ENCODE measurements at places on chromosomes 5 and 9. TPM values are rescaled to one million over a fixed set of nuclear protein-coding genes. Genes with fewer than 3 reads are reported as not detected.
A peak's percentile ranks its signal among the peaks of the same experiment; 100 is the strongest.

Gene LURAP1L
- polyA plus RNA-seq = not detected

Gene TEK
- polyA plus RNA-seq = not detected

Gene GABRA1
- polyA plus RNA-seq = not detected

Gene MEIKIN
- not detected for polyA plus RNA-seq

Gene HACD4
- 7.5 TPM for polyA plus RNA-seq

Gene KCNIP1
- polyA plus RNA-seq = not detected

Gene SLCO4C1
- polyA plus RNA-seq = 0.38 TPM

Gene ANKRD31
- not detected for polyA plus RNA-seq

Gene LMX1B
- not detected for polyA plus RNA-seq

Gene ZNF618
- polyA plus RNA-seq = 1.00 TPM

Gene ORM2
- polyA plus RNA-seq = not detected

Gene CDX1
- not detected for polyA plus RNA-seq

Gene GARIN3
- polyA plus RNA-seq = not detected

Gene PAEP
- polyA plus RNA-seq = not detected

Gene PCDHA6
- not detected for polyA plus RNA-seq

DNA sequence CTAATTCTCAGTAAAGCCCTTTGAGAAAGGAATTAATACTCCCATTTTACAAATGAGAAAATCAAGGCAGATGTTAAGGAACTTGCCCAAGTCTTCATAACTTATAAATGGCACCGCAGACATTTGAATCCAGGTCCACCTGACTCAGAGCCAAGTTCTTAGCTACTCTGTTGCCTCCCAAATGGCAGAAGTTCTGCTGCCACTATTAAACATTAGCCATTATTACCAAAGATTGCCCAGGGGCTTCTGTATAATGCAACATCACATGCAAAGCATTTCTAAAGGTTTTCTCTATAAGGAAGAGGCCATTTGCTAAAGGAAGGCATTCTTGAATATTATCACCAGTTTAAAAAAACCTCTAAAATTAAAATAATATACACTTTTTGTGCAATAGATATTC lies 28.3 kb downstream of the TPD52L3 start:
- DNase-seq = no peak

- DNase-seq = no peak
Measured at GRCh38 chr9:85898332-85898731, 42.6 kb upstream of the NAA35 start.

- no peak for DNase-seq
Measured at GRCh38 chr5:39001683-39002082, 72.5 kb downstream of the RICTOR start.

GRCh38 chr5:150355791-150356190 lies 1.7 kb upstream of the TCOF1 start:
- DNase-seq = no peak

- no peak for DNase-seq
Measured at GRCh38 chr9:36382484-36382883, 17.6 kb downstream of the RNF38 start.

DNA sequence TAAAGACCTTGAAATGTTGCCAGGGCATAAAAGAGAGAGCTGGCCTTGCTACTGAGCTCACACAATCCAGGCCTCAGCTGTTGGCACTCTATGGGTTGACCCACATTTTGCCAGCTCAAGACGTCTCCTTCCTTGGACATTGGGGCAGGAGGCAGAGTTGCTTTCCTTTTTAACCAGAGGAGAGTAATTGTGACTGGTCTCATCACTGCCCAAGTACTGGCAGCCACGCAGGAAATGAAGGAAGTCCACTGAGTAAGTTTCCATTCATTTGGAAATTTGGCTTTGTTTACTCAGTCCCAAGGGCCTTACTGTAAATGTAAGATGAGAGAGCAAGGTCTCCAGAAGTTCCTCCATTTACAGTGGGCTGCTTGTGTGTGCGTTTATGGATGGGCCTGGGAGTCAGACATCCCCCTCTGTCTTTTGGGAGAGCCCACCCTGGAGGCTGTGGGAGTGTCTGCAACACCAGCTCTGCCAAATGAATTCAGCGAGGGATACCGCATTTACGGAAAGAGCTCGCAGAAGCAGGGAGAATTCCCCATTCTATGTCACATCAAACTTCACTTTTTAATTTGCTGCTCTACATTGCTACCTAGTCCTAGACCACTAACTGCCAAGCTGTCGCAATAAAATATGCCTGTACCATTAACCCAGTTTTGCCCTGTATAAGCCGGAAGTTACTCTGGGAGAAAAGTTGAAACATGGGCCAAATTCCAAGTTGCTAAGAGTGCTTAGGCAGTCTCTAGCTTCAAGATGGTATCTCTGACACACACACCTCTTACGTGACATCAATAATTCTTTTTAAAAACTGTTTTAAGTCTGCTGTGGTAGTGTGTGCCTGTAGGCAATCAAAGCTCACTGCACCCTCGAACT lies 24.5 kb upstream of the PDZD2 start:
- DNase-seq = no peak

GRCh38 chr5:157748760-157749461 lies 5.4 kb downstream of the LSM11 start:
- DNase-seq = no peak

GRCh38 chr9:9791611-9792010 lies 821.2 kb downstream of the PTPRD start:
- DNase-seq = no peak

- DNase-seq = no peak
Measured at GRCh38 chr9:83238871-83239640, 176.1 kb upstream of the RASEF start.

- DNase-seq = no peak
Measured at GRCh38 chr5:81755320-81755719, 4.4 kb upstream of the SSBP2 start.

GRCh38 chr5:110879675-110880074 lies 140.9 kb downstream of the SLC25A46 start:
- no peak for DNase-seq

DNA sequence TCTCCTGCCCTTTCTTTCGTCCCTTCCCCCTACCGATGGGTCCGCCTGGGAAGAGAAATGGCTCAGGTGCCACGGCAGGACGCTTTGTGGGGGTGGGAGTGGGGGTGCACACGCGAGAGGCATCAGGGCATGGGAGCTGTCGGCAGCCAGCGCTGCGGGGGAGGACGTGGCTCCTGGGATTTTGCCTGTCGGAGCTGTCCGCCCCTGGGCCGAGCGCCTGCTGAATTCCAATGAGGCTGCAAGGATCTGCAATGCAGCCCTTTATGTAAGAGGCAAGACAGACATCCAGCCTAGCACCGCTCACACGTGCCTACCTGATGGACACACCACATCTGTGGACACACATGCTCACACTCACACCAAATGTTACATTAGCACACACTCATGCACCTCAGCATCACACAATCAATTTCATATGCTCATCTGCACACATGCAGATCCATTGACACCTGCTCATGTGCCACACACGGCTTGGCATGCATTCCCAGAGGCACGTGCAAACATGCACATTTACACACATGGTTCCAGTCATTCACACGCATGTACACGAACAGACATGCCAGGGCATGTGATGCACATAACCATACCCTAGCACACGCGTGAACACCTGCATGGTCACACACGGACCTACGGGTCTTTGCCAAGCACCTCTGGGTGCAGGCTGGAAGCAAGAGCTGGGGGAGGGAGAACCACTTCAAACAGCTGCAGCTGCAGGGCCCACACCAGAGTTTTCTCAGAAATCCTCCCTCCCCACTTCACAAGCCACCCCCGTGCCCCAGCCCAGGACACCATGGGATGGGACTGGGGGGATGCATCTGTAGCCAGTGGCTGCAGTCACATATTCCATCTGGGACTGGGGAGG lies 1.4 kb downstream of the GRIN1 start:
- DNase-seq = no peak

GRCh38 chr5:170511551-170512258 lies 7.9 kb downstream of the KCNIP1 start:
- no peak for DNase-seq

DNA sequence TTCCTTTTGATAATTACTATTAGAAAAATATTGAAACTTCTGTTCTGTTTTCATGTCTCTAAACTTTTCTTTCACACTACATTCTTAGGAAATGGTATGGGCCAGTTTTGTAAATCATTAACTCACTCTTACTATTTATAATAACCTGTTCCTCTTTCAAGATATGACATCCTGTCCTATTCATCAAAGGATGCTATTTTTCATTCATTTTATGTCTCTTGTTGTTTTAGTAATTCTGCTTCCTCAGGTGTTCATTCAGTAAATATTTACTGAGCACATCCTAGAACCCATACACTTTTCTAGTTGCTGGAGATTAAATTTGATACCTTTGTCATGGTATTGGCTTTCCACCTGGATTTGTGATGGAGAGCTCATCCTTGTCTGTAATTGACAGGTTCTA lies 58.0 kb downstream of the GDA start:
- no peak for DNase-seq

GRCh38 chr9:92291577-92291976 lies 1.9 kb downstream of the IARS1 start:
- DNase-seq = no peak

- no peak for DNase-seq
Measured at GRCh38 chr9:105883847-105884246, 189.5 kb downstream of the TMEM38B start.

DNA sequence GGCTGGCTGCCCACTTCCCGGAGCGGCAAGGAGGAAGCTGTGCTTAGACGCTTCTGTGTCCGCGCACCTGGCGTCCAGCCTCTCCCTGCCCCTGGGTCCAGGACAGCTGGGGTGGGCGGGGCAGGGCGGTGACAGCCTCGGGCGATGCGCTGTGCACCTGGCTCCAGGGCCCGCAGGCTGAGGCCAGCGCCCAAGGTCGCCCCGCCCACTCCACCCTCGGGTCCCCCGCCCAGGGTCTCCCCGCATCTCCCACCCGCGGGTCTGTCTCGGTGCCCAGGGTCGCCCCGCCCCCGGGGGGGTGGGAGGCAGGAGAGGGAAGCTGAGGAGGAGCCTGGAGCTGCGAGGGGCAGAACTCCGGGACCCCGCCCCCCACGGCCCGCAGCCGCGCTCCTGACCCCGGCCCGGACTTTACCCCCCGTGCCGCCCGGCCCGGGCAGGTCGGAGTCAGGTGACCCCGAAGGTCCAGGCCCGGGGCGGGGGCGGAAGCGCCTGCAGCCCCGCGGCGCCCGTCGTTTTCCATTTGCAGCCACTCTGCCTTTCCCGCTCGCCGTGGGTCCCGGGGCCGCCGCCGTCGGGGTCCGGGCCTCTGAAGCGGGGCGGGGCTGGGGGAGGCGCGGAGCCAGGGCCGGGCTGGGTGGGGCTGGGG lies at the start of gene ENTPD8:
TSS of gene ENTPD8 (minus strand) at position 69 of the 646 bp plus-strand sequence. CDS start 3,072 bp downstream, outside the sequence.
- no peak for DNase-seq

GRCh38 chr5:172630986-172631385 lies 10.1 kb upstream of the NEURL1B start:
- no peak for DNase-seq

DNA sequence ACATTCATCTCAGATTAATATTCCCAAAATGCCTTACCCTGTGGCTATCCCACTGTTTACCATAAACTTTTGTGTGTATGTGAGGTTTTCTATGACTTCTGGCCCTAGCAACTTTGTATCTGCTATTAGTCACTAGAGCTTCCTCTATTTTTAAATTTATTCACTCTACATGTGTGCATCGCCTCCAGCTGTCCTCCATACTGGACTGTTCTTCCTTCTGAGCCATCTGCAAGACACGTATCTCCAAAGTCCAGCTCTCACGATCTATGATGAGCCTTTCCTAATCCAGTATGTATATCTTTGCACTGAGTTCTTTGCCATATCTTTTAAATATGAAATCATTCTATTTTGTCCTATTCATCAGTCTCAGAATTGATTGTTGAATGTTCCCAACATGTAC lies 1.7 kb upstream of the GNG10 start:
- no peak for DNase-seq

DNA sequence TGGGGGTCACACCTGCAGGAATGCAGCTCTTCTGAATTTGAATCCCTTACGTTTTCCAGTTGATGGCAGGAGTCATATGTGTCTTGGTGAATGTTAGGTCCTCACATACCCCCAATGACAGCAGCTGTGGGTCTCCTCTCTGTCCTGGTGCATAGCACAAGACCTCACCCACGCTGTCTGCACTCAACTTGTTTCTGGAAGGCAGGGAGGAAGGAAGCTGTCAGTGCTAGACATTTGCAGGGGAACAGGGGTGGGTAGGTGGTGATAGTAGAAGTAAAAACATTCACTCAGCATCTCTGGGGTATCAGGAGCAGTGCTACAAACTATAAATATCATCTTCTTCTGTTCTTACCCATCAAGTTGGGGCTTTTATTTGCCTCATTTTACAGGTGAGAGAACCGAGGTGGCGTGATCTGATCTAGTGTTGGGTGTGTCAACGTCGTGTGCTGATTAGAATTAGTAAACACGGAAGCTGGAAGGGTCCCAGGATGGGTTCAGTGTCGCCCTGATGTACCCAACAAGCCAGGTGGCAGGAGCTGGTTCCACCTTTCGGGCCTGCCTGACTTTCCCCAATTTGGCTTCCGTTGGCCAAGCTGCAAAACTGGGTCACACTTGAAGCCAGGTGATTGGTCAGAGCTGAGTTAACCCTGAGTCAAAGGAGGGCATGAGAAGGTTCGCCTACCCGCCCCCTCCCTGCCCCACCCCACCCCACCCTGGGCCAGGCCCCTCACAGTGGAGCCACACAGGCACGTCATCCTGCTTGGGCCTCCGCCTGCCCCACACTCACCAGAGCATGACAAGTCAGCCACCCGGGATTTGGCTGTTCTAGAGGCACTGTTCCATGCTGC lies 15.8 kb downstream of the ERGIC1 start:
- peak; percentile 90 for DNase-seq

- DNase-seq = no peak
Measured at GRCh38 chr9:87263291-87263690, 234.4 kb upstream of the DAPK1 start.

DNA sequence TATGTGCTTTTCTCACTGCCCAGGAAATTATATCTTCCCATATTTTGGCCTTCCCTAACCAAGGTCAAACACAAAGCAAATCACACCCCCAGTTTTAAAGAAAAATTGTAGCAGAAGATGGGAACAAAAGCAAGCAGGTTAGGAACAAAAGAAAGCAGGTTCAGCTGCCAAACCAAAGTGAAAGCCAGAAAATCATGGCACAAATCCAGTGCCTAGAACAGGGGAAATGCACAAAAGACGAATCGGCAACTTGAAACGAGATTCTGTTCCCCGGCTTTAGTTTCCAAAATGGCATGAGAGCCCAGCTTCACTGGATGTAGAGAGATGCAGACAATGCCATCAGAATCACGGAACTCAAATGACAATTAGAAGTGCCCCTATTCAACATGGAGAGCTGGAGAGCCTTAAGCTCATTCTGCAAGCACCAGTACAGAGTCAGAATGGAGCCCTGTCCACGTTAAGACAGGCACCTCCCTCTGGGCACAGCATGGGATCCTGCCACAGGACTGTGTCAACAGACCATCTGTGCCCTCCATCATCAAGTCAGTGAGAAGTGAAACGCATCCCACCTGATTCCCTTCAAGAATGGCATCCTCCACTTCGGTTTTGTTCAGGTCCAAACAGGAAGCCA lies 13.8 kb downstream of the DNAH5 start:
- no peak for DNase-seq

GRCh38 chr9:136687721-136688223 lies 515 bp upstream of the AGPAT2 start:
- peak; percentile 15 for DNase-seq
